Karpas-422 (cell line): ENCODE measurements at places on chromosomes 6 and 20.

- no peak for DNase-seq
Measured at GRCh38 chr6:127164565-127164964, 46.1 kb downstream of the RSPO3 start.

- no peak for DNase-seq
Measured at GRCh38 chr20:63065911-63066310, 59.1 kb upstream of the BHLHE23 start.

- no peak for DNase-seq
Measured at GRCh38 chr6:154901876-154902552, 93.1 kb upstream of the TIAM2 start.

DNA sequence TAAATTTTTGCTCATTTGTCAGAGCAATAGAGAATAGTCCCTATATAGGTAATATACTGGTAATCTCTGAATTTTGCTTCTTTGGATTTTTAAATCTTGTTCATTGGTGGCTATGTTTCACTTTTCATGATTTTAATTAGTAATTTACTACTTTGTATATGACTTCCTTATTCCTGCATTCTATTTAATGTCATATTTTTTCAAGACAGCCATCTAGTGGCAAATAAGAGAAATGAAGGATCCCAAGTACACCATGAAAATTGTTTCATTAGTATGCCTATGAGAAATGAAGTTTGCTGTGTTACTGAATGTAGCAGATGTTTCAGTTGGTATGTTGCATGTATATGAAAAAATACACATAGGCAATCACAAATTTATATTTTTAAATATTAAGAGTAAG, 82.4 kb downstream of the ZNF292 start:
- DNase-seq, result peak; percentile 57

DNA sequence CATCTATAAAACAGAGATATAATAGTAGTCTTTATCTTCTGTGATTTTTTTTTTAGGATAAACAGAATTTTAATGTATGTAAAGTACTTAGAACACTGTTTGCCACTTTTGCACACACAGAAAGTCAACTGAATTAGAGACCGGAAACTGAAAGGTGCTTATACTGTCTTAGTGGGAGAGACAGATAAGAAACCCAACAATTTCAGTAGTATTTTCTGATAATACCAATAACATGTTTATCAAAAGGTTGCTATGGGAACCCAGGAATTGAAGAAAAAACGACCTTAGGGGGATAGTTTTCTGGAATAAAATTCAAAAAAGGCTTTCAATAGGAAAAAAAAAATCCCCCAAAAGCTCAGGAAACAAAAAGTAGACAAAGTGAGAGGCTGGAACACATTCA, 138.6 kb downstream of the BCKDHB start:
- no peak for DNase-seq

DNA sequence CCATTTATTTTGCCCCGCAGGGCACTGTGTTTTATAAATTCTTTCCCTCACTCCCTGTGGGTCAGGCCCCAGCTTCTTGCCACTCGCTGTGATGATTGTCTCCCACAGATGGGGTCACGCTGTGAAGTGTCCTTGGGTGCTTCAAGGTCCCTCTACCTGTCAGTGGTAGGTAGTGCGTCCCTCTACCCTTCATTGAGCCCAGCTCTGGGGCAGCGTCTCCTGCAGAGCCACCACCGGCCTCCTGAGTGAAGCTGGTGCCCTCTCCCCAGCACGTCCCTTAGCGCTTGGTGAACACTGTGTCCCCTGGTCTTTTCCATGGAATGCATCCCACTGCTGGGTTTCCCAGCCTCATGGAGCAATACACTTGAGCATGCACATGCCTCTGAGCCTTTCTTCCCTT, 108.2 kb downstream of the NRN1 start:
- DNase-seq, result peak; percentile 55

- DNase-seq, result no peak
Measured at GRCh38 chr6:123780021-123780420, 23.6 kb upstream of the NKAIN2 start.

DNA sequence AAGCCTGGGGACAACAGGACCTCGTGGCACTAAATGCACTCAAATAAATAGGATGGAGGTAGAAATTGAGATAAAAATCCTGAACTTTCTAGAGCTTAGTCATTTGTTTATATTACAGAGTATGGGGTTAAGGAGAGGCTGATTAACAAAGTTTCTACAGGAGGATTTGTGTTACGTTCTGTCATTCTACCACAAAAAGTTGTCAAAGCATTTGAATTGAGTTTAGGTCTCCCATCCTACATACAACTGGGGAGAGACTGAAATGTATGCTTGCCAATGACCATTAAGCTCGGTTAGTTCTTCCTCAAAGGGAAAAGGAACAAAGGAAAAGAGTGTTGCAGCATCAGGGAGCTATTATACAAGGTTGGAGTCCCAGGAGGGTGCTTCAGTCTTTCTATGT, 597.9 kb downstream of the COL12A1 start:
- DNase-seq, result no peak

- no peak for DNase-seq
Measured at GRCh38 chr6:96582436-96582835, 19.5 kb downstream of the FHL5 start.

DNA sequence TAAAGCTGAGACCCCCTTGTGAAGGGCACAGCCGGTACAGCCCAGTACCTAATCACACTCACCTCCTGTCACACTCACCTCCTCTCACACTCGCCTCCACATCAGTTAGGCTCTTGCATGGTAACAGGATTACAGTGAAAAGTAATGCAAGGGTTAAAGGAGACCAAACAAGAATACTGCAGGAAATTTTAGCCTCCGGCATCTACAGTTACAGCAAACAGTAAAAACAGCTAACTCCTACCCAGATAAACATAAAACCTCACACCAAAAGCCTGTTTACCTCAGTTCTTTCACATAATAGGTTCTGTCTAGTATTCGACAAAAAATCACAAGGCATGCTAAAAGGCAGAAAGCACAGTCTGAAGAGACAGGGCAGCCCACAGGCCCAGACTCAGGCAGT, 55.6 kb downstream of the FARS2 start:
- no peak for DNase-seq

- no peak for DNase-seq
Measured at GRCh38 chr20:40494248-40494647, 194.8 kb downstream of the MAFB start.

GRCh38 chr20:17960927-17961586, 7.5 kb downstream of the SNX5 start:
- DNase-seq, result no peak

GRCh38 chr6:90350689-90351554, 54.3 kb upstream of the BACH2 start:
- DNase-seq, result peak; percentile 56

DNA sequence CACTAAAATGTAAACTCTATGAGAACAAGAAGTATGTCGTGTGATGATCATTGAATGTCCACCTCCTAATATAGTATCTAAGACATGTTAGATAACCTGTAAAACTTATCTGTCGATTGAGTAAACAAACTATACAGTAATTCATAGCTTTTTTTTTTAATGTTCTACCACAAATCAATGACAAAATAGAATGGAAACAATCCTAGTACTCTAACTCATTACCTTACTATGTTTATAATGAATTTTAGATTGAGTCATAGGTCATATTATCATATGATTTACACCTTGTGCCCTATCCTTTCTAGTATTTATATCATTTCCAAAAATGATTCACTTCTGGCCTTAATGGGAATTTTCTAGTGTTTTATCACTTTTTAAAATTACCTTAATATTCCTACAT, 6.1 kb downstream of the VTA1 start:
- no peak for DNase-seq

GRCh38 chr6:32181915-32182529, 2.0 kb downstream of the AGER start:
- no peak for DNase-seq

DNA sequence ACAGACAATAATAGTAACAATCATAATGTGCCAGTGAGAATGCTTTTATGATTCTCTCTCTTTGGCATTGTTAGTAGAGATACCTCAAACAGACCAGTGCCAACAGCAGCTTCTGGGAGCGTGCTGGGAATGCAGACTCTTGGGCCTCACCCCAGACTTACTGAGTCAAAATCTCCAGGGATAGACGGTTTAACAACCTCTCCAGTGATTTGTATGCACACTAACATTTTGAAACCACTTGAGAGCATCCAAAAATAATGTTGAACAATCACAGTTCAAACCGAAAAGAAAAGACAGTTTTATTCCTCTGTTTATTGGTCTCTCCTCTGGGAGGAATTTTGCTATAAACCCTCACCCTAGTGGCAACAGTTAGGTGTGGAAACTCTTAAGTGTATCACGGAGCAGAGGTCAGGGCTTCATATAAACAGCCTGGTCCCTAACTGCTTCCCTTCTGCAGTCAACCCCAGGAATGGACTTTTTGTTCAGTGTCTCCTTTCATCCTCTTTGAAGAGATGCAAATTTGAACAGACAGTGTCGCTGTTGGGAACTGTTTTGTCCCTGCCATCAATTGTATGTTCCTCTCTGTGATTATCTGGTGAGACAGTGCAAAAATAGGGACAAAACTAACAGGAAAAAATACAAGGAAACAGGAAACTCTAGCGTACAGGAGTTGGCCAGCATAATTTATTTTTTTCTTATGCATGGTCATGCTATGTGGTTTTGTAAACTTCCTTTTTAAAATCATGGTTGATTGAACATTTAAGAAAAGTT, 162.4 kb upstream of the BTBD3 start:
- DNase-seq, result no peak

DNA sequence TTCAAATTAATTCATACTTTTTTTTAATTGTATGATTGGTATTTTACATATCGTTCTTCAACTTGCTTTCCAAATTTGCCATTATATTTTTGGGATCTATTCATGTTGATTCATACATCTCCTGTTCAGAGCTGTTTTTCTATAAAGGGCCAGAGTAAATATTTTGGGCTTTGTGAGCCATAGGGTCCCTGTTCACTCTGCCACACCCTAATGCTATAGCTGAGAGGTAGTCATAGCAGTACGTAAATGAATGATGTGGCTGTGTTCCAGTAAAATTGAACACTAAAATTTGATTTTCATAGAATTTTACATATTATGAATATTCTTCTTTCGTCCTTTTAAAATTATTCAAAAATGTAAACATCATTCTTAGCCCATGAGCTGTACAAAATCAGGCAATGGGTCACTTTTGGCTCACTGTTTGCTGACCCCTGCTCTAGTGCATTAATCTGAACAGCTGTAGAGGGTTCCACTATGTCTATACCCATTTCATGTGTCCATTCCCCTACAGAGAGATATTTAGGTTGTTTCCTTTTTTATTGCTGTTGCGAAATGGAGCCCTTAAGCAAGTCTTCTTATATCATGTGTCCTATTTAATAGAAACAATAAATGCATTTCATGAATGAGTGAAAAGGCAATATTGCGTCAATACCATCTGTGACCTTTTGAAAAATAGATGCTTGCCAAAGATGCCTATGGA, 136.4 kb upstream of the SALL4 start:
- no peak for DNase-seq

DNA sequence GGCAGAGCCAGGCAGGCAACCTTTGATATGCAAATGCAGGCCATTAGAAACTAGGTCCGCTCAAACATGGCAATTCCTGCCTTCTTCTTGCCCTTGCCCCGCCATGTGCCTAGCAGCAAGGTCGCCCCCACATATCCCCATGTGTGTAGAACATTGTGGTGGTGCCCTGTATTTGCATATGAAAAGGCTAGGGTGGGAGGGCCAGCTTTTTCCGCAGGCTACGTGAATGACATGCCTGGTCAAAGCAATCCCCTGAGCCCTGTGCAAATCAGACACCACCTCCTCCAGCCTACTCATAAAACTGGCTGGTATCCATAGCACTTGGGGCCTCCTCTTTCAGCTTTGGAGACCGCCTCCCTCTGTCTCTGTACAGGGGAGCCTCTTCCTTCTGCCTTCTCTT, 31.6 kb downstream of the GSTA2 start:
- DNase-seq, result peak; percentile 83

- no peak for DNase-seq
Measured at GRCh38 chr20:59322585-59323454, 22.4 kb downstream of the EDN3 start.

- DNase-seq, result no peak
Measured at GRCh38 chr20:14193885-14194284, 143.5 kb downstream of the FLRT3 start.

DNA sequence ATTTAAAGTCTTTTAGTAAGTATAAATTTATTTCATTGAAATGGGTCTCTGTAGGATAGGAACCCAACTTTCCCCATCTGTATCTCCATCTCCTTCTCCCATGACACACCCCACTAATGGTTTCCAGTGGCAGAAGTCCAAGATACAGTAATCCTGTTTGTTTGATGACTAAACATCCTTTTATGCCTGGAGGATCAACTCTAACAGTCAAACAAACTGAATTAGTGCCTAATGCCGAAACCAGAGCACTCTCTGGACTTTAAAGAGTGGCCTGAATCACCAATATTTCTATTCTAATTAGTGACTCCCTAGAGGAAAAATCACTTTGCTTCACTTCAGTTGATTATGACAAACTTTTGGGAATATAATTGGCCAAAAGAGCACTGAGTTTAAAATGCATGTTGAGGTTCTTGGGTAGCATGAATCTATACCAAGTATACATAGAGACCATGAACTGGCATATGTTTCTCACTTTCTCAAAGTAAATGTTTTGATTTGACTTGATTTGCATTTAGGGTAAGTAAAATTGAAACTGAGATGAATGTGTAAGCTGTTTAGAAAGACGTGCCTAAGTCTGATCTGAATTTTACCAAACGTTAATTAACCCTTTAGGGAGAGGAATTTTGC, 776.4 kb upstream of the NRSN1 start:
- no peak for DNase-seq

DNA sequence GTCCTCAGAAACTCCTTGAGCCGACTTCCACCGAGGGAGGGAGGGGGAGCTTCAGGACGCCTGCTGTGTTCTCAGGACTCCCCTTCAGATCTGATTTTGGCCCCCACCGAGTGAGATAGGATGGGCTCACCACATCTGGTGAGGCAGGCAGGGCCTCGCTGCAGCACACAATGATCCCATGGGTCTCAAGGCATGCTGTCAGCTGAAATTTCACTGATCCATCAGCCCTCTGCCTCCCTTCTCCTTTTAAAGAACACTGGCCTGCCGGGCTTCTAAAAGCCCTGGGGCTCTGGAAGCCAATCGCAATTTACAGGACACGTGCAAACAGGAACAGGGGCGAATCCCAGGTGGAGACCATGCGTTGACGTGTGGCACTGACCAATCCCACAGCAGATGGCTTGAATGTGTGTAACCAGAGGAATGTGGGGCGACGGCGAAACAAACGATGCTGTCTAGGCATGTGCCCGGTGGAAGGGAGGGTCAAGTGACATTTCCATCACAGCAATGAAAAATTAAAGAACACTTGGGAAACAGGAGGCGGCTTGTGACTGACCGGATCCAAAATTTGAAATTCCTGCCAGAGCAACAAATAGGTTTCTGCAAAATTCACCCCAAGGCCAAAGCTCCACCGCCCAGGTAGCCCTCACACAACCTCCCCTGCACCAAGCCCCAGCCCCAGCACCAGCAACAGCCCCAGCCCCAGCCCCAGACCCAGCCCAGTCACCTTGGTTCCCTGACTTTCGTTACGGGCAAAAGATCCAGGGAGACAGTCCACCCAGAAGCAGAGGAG, 167.1 kb upstream of the ZNF337 start:
- DNase-seq, result peak; percentile 42

DNA sequence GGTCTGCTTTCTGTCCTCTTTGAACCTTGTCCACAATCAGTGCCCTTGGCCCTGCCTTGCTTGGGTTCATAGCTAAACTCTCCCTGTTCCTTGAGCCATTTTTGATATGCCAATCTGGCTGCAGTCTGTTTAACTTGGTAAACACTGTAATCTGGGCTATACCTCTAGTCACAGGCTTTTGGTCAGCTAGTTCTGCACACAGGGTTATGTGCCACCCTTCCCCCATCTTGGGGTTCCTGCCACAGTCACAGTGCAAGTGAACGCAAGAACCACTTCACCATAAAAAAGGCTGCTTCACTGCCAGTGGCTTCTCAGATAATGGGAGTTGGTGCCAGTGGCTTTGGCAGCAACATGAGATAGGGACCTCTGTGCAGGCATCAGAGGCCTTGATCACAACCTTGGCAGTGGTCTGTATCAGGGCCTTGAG, 10.9 kb upstream of the ATRN start:
- no peak for DNase-seq
